Naive thymus-derived CD8-positive, alpha-beta T cell (primary cell): ENCODE measurements at places on chromosomes 7 and 10. TPM values are rescaled to one million over a fixed set of nuclear protein-coding genes. Genes with fewer than 3 reads are reported as not detected.

The ATP6V0A4 gene
- polyA plus RNA-seq: not detected

The DKK1 gene
- not detected for polyA plus RNA-seq

The NUP205 gene
- 20.5 TPM for polyA plus RNA-seq

The MDFIC gene
- polyA plus RNA-seq: 66.5 TPM

The TMEM270 gene
- not detected for polyA plus RNA-seq

The C10orf67 gene
- not detected for polyA plus RNA-seq

The UPK3B gene
- not detected for polyA plus RNA-seq

The MET gene
- not detected for polyA plus RNA-seq

The ZPBP gene
- polyA plus RNA-seq: not detected

The ADCY1 gene
- polyA plus RNA-seq: 0.02 TPM

The DOCK1 gene
- polyA plus RNA-seq: not detected

The VSTM4 gene
- not detected for polyA plus RNA-seq

The RBAK gene
- polyA plus RNA-seq: 3.2 TPM

The DENND2A gene
- not detected for polyA plus RNA-seq

The CARD11 gene
- 10.8 TPM for polyA plus RNA-seq

The GSDME gene
- 0.23 TPM for polyA plus RNA-seq

The CCL24 gene
- not detected for polyA plus RNA-seq

The GPAM gene
- 1.6 TPM for polyA plus RNA-seq

The ZNF479 gene
- not detected for polyA plus RNA-seq

The SPDYE16 gene
- polyA plus RNA-seq: not detected

The OR2A42 gene
- polyA plus RNA-seq: 0.09 TPM

The FEZF1 gene
- not detected for polyA plus RNA-seq

The HMX3 gene
- not detected for polyA plus RNA-seq

The CNPY1 gene
- not detected for polyA plus RNA-seq

The PDE6C gene
- not detected for polyA plus RNA-seq

The MACC1 gene
- polyA plus RNA-seq: not detected

The RAMP3 gene
- polyA plus RNA-seq: not detected

The ZNF716 gene
- not detected for polyA plus RNA-seq

The STEAP1B gene
- polyA plus RNA-seq: not detected

The NXPH1 gene
- polyA plus RNA-seq: not detected

The NKX1-2 gene
- polyA plus RNA-seq: not detected

The PNLIPRP2 gene
- not detected for polyA plus RNA-seq

The KIAA1549 gene
- not detected for polyA plus RNA-seq
